ENCODE measurements at places on chromosomes 12 and 14.

GRCh38 chr14:55062517-55063351, 11.3 kb downstream of the MAPK1IP1L start:
- ATAC-seq, result peak; percentile 22

DNA sequence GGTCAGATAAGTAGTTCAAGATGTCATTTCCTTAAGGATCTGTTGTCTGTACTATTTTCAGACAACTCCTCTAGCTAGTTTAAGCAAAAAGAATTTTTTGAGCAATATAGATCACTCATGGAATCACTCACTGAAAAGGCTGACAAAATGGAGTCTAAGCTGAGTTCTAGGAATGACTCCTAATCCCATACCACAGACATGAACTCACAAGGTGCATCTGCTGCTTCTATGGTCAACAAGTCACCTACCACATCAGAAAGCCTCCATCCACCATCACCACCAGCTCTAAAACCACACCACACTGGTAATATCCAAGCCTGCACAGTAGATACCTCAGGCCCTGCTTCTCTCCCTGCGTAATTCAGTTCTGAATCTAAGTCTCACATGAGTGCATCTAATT, 33.0 kb downstream of the PWP1 start:
- no peak for ATAC-seq

DNA sequence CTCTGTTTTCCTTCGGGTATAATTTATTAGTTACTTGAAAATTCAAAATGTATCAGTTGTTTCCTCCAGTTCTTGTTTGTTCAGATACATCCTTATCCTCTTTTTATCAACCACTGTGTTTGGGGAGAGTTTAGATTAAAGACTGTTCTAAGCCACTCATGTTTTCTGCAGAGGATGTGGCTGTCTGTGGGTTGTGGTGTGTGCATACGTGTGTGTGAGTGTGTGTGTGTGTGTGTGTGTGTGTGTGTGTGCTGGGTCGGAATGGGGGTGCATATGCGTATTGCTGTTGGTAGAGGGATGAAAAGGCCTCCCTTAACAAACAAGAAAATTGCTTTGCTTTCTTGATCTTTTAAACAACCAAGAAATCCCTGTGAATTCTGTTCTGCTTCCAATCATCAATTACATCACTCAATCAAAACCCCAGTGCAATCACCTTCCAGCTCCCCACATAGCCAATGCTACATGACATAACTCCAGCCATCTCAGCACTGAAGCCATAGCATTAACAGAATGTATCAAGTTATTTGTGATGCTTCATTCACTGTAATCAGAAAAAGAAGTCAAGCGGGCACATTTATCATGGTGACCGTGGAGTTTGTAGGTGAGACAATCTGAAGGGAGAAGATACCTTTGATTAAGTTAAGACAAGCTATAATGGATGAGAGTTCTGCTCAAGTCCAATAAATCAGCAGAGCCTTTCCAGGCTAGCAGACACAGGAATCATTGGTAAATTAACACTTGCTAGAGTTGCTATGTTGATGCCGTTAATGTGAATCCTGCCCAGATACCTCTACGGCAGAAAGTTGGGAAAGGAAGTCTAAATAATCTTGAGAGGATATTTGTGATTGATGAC, 131.9 kb downstream of the RMST start:
- ATAC-seq, result no peak

DNA sequence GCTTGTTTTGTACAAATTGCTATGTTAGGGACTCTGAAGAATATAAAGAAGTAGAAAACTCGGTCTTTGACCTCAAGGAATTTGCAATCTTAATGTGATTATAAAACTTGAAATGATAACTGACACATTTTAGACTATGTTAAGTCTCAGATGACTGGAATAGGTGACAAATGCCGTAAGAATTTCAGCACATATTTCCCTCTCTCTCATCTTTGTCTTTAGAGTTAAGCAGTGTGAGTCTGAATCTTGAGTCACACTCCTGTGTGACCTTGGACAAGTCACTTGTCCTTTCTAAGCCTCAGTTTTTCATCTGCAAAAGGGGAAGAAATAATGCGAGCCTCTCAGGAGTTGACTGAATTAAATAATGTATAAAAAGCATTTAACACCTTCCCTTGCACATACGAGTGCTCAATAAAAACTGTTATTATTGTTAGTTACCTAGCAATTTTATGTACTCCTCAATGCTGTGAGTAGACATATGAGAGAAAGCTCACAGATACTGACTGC, 103.7 kb downstream of the DYRK2 start:
- no peak for ATAC-seq

DNA sequence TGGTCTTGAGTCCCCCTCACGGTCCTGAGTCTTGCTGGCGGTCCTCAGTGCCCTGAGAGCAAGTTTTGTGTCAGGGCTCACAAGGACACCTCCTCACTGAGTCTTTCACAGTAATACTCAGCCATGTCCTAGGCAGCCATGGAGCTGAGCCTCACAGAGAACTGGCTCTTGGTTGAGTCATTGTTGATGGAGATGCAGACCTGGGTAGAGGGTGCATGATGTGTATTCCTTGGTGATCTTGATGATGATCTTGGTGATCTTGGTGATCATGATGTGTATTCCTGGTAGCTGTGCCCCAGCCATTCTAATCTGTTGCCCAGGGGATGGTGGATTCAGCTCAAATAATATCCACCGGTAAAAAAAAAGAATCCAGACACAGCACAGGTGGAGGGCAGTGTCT, 495.4 kb downstream of the TMEM121 start:
- no peak for ATAC-seq

- no peak for ATAC-seq
Observed at GRCh38 chr12:50739611-50740010, 24.3 kb upstream of the ATF1 start.

DNA sequence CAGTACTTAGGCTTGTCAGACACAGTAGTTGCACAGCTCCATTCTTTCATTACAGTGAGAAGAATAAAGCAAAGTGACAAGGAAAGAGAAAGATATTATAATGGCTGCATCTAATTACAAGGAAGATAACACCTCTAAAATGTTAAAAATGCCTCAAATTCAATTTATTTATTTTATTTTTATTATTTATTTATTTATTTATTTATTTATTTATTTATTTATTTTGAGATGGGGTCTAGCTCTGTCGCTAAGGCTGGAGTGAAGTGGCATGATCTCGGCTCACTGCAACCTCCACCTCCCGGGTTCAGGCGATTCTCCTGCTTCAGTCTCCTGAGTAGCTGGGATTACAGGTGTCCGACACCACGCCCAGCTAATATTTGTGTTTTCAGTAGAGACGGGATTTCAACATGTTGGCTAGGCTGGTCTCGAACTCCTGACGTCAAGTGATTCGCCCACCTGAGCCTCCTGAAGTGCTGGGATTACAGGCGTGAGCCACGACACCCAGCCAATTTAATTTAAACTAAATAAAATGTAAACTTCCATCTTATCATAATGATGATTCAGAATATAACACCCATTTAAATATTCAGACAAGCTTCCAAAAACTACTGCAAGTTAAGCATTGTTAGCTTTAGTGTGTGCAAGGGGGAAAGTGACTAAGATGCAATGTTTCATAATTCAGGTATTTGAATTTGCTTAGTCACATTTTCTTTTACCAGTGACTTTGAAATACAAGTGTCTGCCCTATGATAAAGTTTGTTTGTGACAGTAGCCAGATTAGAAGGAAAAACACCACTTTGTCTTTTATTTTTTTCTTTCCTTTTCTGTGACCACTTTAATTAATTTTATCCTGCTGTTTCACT, 2.4 kb upstream of the CFAP54 start:
- no peak for ATAC-seq

- ATAC-seq, result no peak
Observed at GRCh38 chr14:24597403-24597802, 12.1 kb downstream of the GZMH start.

DNA sequence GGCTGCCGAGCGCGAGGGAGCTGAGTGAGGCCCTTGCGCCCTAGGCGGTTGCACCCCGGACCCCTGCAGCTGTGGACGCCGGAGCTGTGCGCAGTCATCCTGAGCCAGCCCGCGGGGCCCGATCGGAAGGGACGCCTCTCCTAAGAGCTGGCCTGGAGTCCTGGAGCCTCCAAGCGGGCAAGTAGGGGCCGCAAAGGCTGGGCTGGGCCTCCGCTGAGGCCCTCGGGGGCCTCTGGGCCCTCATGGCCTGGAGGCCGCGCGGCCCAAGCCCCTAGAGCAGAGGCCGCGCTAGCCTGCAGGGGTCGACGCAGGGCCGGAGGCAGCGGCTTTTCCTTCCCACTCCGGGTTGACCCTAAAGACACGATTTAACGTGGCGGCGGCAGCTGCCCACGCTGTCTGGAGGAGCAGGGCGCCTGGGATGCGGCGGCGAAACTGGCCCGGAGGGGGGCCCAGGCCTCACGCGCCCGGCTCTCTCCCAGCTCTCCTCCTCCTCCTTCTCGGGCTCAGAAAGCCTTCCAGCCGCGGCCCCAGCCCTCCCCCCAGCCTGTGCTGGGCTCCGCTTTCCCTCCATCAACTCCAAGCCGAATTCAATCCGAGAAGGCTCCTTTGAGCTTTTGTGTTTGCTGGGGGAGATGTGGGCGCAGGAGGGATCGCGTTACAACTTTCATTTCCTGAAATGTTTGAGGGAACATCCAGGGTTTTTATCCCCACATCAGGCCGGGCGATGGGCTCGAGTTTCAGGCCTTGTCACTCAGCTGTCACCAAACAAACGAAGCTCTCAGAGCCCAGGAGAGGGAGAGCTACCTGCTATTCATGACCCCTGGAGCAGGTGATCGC, 11.6 kb downstream of the SIX1 start:
- peak; percentile 37 for ATAC-seq

GRCh38 chr12:5523396-5524115, 91.6 kb downstream of the NTF3 start:
- no peak for ATAC-seq

DNA sequence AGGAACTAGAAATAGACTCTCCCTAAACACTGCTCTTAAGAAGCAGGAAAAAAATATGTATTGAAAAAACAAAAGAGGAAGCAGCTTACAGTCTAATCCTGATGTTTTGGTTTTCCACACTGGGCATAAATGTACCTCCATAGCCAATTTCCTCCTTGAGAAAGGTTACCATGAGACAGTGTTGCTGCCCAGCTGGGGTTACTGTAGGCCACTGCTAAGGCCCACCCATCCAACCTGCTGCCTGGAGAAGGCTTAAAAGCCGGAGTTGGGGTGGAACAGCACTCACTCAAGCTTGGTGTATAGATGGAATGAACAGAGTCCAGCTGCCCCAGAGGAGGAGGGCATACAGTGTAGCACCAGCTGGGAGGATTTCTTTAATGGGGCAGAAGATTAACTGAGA, 41.1 kb downstream of the ERG28 start:
- no peak for ATAC-seq

DNA sequence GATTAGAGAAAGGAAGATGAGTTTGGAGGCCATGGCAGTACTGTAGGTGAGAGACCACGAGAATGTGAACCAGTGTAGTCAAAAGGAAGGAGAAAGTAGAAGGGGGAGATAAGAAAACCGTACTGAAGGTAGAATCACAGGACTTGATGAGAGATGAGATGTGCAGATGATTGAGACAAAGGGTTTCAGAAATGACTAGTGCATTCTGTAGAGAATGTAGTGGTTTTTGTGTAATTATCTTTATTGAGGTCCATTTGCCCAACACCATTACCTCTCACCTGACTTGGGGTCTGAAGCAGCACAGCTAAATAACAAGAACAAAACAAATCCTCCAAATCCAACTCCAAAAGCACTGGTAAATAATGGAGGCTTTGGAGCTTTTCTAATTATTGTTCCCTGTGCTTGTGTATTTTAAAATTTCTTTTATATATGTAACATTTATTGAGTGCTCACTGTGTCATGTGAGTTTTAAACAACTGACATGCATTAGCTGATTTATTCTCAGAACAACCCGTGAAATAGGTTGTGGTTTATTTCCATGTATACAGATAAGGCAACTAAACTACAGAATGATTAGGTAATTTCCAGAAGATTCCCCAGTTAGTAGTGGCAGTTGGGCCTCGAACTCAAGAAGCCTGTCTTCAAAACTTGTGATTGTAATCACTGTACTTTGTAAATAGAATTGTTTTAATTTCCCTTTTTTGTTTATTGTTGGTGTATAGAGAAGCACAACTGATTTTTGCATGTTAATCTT, 390.0 kb downstream of the AEBP2 start:
- no peak for ATAC-seq

- ATAC-seq, result no peak
Observed at GRCh38 chr14:77903937-77904617, 104.2 kb downstream of the ADCK1 start.

- no peak for ATAC-seq
Observed at GRCh38 chr14:70149596-70150165, 39.1 kb downstream of the SLC8A3 start.

GRCh38 chr14:75217508-75218206, 41.2 kb upstream of the TMED10 start:
- ATAC-seq, result no peak

DNA sequence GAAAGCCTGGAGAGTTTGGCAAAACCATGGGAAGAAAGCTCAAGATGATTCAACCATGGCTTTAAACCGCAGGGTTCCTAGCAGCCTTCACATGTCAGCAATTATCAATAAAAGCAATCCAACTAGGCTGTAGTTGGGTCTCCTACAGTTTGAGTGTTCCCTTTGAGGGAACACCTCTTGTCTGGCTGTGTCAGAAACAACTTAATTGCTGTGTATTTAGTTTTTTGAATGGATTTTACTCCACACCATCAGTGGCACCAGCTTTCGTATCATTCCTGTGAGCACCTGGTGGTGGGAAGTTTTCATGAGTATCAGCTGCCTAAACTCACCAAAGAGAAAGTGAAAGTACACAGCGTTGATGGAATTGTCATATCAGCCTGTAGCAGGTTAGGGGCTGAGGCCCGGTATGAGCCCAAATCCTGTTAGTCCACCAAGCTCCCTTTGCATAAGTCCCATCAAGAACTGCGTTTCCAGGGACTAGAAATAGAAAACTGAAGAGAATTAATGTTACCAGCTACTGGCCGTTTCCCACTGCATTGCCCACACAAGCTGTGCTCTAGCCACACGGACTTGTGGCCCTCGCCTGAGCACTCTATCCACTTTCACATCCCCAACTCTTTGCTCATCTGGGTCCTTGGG, 10.9 kb upstream of the IL26 start:
- ATAC-seq, result no peak

DNA sequence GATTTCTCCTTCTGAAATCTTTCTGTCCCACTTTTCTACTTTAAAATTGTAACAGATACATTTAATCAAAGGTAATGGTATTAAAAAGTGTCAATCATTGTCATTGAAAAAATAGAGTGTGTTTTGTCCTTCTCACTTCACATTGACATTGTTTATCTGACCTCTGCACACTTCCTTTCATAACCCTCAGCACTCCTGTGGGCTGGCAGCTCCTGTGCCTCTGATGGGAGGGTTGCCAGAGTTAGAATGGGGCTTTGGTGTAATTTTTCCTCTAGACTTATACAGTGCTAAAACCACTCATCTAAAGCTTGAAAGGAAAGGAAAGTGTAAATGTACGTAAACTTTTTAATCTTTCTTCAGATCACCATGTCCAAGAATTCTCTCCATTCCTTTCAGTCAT, 23.7 kb downstream of the KCNA1 start:
- ATAC-seq, result no peak
